ENCODE measurements at places on chromosomes 5 and 9.

DNA sequence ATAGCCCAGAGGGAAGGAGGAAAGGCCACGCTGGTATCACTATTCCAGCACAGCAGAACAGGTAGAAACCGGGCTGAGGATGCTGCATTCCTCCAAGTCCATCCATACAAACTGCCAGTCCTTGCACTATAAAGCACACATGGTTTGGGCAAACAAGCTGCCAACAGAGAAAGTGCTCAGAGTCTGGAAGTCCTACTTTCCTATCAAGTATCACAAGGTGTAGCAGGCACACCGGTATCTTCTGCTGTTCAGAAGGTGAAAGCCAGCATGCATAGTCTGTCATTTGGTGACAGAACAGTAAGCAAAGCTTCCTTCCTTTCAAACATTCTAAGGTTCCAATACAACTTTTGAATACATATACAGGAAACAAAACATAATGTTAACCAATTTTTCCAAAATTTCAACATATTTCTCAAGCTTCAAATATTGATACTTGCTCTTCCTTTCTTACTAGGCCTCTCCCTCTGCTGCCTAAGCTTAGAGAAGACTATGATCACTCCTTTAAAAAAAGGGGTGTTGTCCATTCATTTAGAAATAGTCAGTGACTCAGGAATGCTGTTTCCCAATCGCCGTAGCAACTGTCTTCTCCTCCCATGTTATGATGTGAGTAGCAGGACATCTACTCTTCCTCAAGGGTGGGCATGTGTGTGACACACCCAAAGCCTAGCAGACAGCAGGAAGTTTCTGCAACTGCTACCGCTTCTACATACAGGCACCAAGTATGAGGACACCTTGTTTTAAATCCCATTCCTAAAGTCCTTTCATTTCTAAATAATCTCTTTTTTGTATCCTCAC is 14.7 kb downstream of the DIAPH1 start:
- no peak for DNase-seq

DNA sequence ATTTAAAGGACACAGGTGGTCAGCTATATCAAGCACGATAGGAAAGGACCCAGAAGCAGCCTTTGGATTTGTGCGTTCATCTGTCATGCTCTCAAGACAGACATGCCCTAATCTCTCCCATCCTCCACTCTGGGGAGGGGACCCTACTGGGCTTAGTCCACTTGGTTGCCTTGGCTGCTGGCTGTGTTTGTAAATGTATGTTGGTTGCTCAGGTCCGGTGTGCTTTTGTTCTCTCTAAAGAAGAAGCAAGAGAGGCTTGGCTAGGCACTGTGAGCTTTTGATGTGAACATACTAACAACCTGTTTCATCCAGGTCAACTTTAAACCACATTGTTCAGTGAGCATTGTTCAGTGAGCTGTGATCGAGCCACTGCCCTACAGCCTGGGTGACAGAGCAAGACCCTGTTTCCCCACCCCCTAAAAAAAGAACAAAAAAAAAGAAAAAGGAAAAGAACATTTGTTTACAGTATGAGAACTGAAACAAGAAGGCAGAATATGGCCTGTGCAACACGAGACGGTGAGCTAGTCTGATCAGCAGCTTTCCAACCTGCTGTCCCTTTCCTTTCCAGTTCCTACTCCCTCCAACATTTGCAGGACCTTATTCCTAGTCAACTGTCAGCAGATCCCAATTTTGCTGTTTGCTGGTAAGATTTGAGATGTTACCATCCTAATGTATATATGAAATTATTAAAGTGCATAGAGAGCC is 228.3 kb downstream of the ARHGAP26 start:
- no peak for DNase-seq

DNA sequence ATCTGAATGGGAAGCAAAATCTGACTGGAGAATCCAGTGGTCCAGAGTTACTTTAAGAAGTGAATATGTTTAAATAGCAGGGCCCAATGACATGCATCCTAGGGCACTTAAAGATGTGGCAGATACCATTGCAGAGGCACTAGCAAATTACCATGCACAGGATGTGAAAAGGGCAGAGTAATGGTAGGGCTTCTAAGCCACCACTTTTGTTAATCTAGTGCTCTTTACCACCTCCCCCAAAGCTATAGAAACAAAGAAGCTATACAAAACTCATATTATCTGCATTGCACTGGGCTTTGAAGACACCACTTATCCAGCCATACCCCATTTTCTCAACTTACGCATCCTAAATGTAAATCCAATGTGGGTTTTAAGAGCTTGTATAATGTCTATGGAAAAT is 81.2 kb downstream of the ZCCHC7 start:
- DNase-seq: no peak

GRCh38 chr5:150138551-150139265 is 16.9 kb downstream of the PDGFRB start:
- no peak for DNase-seq

DNA sequence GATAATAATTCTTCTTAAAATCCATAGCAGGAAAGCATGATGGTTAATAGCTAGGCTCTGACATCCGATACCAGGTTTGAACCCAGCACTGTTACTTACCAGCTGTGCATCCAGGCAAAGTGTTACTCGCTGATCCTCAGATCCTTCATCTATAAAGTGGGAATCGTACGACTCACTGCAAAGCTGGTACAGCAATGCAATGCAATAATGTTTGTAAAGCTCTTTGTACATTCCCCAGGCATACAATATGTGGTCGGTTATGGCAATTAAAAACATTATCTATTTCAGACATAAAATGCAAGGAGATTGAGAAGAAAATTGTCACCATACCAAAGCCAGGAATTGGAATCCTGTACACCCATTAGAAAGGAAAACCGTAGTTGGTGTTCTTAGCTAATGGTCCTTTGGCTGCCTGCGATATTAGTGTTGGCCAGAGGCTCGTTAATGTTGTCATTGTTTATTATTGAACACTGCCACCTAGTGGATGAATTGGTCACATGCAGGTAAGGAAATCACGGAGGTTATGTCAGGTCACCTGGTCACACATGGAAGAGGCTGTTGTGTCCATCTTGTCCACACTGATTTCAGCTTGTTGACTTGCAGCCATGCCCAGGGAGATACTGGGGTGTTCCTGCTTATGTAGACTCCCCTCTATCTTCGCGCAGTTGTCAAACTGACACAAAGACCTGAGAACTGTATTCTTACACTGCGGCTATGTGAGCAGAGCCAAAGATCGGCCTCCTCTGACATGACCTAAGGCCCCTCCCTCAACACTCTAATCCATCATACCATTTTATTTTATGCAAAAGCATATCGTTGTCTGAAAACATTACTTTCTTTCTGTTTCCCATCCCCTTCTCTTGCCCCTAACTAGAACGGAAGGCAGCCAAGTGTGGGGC is 87.5 kb upstream of the PPP2R2B start:
- DNase-seq: peak; percentile 26

Measured in activated CD4-positive, alpha-beta T cell treated with anti-CD3 and anti-CD28 coated beads, Interleukin-2, amount 50 U/mL, for 48 hours (primary cell).